NCI-H748 treated with DMSO at 0.1 percent for 48 hours (cell line): ENCODE measurements at places on chromosomes 12 and 14.

- no peak for DNase-seq
Observed at GRCh38 chr14:78074561-78074960, 95.6 kb upstream of the NRXN3 start.

DNA sequence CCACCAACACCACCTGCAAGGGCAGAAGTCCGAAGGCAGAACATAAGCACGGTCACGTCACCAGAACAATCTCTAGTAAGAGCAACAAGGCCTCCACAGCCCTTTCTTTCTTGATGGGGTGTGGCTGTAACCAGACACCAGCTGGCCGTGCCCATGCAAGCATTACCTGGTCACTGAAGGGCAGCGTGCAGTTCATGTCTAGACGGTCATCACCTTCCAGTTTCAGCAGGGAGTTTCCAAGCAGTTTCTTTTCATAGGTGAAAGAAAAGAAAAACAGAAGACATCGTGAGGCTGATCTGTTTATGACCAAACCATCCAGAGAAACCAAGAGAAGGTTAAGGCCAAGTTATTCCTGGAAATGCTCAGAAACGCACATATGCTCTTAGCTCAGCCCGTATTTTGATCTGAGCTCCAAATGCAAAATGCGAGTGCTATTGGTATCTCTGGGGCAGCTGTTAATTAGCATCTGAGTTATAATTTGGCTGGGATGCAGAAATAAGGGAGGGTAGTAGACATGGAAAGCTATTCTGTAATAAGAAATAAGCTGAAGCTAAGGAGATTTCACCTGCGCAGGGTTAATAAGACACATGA lies 42.5 kb downstream of the PRKAB1 start:
- DNase-seq: no peak

- no peak for DNase-seq
Observed at GRCh38 chr12:101231636-101232035, 21.6 kb upstream of the SLC5A8 start.

DNA sequence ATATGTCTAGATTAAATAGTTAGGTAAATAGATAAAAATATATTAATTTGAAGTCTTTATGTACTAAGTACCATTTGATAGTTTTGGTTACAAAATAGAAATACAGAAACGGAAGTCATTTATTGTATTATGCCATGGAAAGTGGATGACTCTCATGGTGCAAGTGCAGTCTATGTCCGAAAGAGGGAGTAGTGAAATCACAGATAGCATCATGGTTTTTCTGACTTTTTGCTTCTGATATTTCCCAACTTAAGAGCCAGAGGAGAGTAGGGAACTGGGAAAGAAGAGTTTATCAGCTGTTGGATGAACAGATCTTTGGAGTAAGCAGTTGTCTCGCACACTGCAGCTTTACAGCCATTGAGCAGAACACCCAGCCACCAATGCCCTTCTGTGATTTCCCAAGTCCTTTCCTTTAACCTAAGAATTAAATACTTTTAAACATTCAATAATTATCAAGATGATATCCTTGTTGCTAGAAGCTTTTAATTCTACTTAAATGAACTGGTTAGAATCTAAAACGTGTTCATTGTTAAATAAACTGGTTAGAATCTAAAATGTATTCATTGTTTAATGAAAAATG lies 18.4 kb upstream of the SRGAP1 start:
- peak; percentile 52 for DNase-seq

- no peak for DNase-seq
Observed at GRCh38 chr12:119363490-119363889, 29.0 kb downstream of the CCDC60 start.

GRCh38 chr12:113103756-113104450 lies 31.7 kb downstream of the RASAL1 start:
- no peak for DNase-seq

- no peak for DNase-seq
Observed at GRCh38 chr14:55733599-55733998, 153.6 kb downstream of the KTN1 start.

DNA sequence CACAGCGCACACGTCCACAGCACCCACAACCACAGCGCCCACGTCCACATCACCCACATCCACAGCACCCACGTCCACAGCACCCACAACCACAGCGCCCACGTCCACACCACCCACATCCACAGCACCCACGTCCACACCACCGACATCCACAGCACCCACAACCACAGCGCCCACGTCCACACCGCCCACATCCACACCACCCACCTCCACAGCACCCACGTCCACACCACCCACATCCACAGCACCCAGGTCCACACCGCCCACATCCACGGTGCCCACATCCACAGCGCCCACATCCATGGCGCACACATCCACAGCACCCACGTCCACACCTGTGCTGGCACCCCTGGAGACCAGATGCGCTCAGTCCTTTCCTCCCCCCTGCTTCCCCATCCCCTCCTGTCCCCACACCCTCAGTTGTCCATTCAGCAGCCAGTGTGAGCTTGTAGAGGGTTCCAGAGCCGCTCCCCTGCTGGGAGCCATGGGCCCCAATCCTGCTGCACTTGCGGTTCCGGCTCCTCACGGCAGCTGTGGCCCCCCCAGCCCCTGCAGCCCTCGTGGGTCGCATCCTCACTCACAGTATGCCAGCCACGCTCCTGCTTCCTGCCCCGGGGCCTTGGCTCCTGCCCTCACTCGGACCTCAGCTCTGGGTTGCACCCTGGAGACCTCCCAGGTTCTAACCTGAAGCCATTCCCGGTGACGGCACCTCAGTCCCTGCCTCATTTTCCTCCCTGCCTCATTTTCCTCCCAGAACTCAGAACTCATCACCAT lies 37.8 kb downstream of the GALNT9 start:
- DNase-seq: no peak

DNA sequence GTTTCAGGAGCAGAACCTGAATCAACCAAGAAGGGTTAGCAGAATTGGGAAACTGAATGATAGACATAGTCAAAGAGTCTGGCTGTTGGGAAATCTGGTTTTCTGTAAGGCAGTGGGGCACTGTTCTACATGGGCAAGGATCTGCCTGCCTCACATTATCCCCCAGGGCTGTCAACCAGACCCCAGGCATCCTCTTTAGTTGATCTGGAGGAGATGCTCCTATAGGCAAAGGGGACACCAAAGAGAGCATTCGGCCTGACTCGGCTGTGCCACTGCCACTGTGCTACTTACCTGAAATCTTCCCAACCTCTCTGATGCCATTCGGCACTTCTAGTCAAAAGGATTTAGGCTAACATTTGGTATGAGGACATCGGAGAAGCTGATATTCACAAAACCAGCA lies 4.1 kb downstream of the ISCU start:
- DNase-seq: no peak

DNA sequence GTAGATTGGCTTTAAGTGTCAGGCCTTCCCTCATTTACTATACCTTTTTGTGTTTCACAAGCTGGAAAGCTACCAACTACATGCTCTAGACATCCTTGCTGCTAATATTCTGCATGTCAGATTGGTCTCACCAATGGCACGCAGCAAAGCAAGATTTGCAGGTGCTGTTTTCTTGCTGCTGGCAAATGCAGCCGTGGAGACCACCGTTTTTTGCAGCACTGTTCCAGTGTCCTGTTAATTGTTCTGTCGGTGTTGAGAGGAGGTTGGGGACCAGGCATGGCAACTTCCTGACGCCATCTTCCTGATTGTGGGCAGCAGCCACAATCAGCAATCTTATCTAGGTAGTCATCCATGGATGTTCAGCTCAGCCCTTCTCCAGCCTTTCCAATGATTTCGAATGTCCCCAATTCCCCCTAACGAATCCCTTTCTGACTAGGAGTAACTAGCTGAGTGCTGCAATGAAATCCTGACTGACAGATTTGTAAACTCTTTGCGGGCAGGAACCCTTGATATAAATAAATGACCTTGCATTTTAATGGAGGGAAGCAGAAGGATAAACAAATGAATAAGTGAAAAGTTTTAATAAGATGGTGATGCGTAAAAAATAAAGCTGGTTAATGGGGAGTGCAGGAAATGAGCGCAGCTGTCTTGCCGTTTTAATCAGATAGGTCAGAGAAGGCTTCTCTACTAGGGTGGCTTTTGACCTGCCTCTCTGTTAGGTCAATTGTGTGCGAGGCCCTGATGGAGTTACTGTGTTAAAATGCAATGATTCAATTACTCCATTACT lies 574 bp upstream of the CRADD start:
- no peak for DNase-seq

DNA sequence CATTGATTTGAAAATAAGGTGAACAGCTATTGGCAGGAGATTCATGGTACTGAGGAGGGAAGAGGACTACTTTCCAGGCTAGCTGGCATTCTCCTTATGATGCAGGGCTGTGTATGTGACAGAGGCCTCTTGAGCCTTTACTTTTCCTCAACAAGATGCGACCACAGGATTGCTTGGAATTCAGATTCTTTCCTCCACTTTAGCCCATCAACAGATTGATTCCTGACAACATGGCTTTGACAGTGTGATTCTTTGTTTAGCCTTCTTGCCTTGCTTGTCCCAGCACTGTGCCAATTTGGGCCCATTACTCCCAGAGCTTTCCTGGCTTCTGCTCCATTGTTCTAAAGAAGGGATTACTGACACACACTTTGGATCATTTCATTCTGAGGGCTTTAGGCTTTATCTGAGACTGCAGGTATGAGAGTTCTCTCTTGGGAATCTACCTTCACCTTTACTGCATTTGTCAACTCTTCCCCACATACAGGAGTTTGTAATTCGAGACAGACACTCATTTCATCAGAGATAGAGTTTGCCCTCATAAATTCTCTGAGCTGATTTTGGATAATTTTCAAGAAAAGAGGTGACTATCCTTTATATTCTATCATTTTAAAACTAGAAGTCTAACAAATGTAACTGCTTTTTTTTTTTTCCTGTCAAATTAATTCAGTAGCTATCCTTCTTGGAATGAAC lies 206.4 kb upstream of the GZMB start:
- DNase-seq: no peak

GRCh38 chr12:117037289-117038022 lies 61.8 kb downstream of the TESC start:
- DNase-seq: no peak

- DNase-seq: peak; percentile 9
Observed at GRCh38 chr14:43087666-43088065, 1419.4 kb downstream of the FSCB start.

- DNase-seq: peak; percentile 78
Observed at GRCh38 chr12:68040450-68041075, 51.3 kb downstream of the IFNG-AS1 start.

DNA sequence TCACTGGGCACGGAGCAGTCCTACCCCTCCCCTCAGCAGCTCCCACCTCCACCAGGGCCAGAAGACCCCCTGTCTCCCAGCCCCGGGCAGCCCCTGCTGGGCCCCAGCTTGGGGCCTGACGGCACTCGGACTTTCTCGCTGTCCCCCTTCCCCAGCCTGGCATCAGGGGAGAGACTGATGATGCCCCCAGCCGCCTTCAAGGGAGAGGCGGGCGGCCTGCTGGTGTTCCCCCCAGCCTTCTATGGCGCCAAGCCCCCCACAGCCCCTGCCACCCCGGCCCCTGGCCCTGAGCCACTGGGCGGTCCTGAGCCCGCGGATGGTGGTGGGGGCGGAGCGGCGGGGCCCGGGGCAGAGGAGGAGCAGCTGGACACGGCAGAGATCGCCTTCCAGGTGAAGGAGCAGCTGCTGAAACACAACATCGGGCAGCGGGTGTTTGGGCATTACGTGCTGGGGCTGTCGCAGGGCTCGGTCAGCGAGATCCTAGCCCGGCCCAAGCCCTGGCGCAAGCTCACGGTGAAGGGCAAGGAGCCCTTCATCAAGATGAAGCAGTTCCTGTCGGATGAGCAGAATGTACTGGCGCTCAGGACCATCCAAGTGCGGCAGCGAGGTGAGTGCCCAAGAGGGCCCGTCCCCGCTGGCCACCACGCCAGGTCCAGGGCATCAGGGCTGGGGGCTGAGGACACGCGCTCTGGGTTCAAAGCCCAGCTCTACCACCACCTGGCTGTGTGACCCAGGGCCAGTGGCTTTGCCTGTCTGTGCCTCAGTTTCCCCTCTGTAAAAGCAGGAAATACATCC lies 58.6 kb downstream of the PHETA1 start:
- no peak for DNase-seq

- DNase-seq: no peak
Observed at GRCh38 chr14:51328064-51328771, 88.2 kb downstream of the TMX1 start.
